ENCODE measurements at places on chromosomes 6 and 20.

GRCh38 chr6:75926293-75927168 is 145.9 kb downstream of the IMPG1 start:
- DNase-seq, result no peak

DNA sequence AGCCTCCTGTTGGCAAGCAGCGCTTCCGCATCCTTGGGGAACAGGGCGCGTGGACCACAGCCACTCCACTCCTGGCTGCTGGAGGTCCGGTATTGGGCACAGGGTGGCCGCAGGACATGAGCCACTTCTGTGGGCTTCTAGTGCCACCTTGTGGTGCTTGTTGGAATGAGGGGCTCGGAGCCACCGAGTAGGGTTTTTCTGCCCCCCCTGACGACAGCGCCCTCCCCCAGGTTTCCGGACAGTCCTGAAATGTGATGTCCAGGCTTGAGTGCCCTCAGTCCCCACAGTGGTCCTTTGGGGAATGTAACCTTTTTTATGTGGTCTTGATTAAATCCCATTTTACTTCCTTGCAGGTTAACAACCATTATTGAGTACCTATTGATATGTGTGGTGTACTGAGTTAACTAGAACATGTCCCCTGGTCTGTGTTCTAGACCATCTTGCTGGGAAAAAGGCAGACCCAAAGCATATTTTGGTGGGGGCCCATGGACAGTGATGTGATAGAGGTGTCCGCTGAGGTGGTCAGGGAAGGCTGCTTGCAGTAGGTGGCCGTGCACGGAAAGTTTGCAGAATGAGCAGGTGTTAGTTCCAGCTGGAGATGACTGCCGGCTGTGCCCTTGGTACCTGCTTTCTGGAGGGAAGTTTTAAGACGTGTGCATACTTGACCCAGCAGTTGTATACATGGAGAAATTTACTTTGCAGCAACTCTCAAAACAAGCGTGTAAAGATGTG is 70.0 kb downstream of the PTPN1 start:
- DNase-seq, result peak; percentile 43

DNA sequence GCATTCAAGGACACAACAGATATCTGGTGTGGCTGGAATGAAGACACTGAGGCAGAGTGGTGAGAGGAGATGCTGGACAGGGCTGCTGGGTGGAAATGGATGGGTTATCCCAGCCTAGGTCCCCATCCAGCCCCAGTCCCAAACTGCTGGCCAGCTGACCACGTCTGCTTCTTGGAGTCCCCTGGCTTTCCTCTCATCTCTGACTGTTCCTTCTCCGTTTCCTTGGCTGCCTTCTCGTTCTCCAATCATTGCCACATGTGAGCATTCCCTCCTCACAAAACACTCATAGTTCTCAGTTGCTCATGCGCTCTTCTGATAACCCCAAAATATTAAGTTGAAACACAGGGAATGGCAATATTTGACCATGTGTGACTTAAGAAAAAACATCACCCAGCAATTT is 31.5 kb downstream of the MAFB start:
- no peak for DNase-seq

- no peak for DNase-seq
Measured at GRCh38 chr20:50645253-50646068, 45.9 kb downstream of the RIPOR3 start.

DNA sequence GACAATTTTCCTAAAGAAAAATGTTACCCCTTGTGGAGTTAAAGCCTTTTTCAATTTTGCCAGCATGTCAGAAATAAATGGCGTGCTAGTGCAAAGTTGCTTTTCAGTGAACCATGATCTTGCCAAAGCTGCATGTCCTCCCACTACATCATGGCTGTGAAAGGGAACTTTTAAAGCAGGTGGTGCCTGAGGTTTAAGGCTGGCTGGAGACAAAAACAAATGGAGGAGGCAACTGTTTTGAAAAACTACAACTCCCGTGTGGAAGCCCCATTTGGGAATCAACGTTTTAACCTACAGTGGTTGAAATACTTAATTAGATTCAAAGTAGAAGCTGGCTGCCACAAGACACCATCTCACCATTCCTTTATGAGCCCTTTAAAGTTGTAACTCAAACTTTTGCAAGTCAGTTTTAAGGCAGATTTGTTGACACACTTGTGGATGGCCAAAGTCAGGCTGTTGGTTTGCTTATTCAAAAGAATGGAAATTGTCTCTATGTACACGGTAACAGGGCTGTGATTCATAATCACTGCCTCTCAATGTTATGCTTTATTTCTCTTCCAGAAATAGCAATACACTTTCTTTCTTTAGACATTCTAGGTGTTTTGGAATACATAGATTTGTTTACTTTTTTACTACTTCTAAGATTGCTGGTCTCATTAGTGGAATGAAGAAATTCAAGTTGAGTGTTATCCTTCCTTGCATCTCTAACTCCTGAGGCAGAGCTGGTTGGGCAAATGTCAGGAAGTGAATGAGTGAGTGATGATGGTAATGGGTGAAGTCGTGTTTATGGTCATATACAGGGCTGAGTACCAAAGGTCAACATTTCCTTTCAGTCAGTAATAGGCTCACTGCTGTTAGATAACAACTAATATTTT is 196.4 kb upstream of the GMDS start:
- DNase-seq, result no peak

GRCh38 chr6:105482227-105482844 is 79.5 kb upstream of the PREP start:
- no peak for DNase-seq

DNA sequence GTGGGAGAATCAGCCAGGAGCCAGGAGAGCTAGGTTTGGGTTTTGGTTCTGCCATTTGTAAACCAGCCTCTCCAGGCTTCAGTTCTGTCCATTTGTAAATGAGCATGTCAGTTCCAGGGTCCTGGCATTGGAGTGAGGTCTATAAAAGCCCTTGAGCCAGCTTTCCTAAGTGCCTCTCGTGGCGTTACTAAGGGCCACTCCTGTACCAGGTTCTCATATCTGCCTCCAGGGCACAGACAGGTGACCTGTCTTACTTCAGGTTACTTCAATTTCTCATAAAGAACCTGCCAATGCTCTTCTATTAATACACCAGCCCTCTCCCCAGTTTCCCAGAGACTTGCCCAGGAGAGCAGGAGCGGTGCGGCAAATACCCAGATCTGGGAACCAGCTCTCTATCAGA is 101.9 kb downstream of the VEGFA start:
- DNase-seq, result no peak

DNA sequence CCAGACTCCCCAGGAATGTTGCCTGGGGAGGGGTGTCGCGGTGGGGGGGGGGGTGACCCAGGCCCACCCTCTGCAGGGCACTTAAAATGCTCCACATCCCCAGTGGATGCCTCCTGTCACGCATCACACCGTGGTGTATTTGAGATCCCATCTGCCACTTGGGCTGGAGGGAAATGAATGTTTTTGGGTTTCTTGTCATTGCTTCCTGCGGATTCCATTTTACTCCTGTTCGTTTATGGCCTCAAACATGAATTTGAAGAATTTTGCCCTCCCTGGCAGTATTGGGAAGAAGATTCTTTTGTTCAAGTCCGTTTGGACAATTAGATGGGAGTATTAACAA is 544 bp upstream of the KHDC1 start:
- DNase-seq, result no peak

DNA sequence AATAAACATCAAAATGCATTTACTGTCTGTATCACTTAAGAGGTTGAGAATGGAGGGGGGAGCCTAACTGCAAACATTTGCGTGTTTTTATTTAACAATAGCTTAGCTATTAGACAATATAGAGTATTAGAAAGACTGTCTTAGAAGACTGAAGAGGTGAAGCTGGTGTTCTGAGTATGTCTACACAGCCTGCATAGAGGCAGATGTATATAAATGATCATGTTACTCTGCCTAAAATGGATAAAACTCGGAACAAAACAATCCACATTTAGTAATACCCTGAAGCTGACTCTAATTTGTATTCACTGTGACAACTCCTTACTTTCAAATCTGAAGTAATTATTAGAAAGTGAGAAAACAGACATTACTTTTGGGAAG is 181.9 kb downstream of the GMPR start:
- DNase-seq, result no peak

DNA sequence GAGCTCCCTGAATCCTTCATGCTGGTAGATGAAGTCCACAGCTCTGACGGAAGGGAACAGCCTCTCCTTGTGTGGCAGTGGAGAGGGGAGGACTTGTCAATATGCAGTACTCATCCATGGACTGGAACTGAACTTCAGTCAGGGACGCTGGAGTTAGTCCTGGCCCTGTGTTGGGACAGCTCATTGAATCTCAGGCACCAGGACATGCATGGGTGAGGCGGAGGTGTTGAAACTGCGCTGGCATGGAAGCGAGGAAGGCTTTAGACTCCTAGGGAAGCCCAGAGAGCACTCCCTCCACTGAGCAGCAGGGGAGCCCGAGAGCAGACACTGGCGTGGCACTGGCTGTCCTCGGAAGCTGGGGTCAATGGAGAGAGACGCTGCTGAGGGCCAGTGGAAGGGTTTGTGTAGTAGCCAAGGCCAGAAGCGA is 161.3 kb upstream of the GGTLC1 start:
- no peak for DNase-seq
